ENCODE measurements at places on chromosomes 5 and 9.

DNA sequence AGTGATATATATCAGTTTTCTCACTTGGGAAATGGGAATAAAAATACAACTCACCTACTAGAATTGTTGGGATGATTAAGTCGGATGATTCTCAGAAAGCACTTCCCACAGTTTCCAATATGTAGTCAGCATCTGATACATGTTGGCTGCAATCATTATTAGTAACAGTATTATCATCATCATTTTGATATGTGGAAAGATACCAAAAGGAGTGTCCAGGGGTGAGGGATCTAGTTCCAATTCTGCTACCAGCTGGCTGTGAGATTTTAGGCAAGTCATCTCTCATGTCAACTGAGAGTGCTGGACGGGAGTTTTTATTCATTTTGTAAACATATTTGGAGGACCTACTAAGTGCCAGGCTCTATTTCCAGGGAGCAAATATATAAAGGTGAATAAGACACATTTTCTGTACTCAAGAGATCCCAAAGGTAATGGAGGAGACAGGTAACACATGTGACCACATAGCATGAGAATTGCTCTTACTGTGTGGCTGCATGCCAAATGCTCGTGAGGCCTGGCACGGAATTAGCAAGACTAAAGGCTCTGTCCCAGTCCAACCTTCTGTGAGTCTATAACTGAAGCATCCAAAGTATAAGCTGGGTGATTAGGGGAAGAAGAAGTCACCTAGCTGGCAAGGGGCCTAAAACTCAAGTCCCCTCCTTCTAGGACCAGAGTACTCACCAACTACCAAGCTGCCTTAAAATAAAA, 83.0 kb downstream of the GRIA1 start:
- DNase-seq: no peak

DNA sequence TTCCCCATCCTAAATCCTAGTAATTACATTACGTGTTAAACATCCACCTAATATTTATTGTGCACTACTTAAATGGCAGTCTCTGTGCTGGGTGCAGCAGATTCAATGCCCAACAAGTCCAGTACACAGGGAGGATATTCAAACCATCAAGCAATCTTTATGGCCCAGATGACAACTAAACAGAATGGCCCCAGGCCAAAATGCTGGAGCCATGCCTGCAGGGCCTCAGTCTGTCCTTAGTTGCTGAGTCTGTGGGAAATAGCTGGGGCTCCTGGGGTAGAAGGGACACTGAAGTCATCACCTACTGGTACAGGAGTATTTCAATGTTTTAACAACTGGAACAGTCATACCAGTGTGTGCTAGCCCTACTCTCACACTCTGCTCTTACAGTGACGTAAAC, 153.5 kb downstream of the ZNF608 start:
- DNase-seq: no peak

- DNase-seq: no peak
Measured at GRCh38 chr5:55700745-55701144, 11.4 kb downstream of the SLC38A9 start.

DNA sequence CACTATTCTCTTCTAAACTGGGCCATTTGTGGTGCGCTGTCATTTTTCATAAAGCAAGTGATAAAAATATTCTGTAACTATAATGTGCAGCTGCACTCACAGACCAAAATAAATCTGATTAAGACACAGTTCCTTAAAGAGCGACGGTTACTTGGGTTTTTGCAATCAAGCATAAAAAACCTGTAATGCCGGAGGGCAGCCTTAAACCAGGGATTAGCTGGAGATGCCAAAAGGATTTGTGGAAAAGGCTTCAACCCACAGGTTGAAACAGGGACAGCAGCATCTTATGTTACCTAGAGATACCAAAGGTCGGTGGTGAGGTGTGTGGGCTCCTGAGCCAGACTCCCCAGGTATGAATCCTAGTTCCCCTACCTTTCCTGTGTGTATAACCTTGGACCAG, 49.3 kb downstream of the CTNND2 start:
- DNase-seq: no peak

GRCh38 chr5:118953652-118954005, 34.7 kb downstream of the DTWD2 start:
- no peak for DNase-seq

DNA sequence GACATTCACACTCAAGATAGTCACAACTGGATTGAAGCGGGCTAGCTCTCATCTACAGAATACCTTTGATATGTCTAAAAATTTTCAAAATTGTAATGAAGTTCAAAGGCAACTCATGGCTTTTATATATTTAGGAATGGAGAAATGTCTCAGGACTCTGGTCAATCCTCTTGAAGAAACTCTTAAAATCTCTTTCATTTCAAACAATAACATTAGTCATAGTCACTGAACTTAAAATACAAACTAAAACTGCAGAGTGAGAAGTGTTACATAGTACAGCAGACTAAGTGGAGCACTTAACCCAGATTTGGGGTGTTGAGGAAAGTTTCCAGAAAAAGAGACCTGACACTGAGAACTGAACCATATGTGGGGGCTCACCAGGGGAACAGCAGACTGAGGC, 20.7 kb downstream of the FANCC start:
- no peak for DNase-seq

- DNase-seq: no peak
Measured at GRCh38 chr5:148956477-148957385, 106.1 kb downstream of the SH3TC2 start.

DNA sequence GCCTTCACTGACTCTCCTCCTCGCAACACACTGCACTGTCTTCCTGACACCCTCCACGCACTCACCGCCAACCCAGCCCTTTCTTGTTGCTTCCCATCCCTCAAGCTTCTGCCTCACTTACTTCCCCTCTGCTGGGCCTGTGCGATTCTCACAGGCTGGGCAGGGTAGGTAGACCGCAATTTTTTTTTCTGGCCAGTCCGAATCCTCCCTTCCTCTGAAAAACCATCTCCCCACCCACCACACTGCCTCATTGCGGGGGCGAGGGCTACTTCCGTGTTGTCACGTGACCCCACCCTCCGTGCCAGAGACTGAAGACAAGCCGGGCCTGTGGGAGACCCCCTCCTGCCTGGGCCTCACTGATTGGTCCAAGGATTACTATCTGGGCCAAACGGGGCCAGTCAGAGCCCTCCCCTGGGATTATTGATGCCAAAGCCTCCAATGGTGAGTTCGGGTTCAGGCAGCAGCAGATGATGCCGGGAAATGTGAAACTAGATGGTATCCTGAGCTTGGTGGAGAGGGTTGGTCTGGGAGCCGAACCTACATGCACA, 73.1 kb downstream of the STK10 start:
- no peak for DNase-seq

DNA sequence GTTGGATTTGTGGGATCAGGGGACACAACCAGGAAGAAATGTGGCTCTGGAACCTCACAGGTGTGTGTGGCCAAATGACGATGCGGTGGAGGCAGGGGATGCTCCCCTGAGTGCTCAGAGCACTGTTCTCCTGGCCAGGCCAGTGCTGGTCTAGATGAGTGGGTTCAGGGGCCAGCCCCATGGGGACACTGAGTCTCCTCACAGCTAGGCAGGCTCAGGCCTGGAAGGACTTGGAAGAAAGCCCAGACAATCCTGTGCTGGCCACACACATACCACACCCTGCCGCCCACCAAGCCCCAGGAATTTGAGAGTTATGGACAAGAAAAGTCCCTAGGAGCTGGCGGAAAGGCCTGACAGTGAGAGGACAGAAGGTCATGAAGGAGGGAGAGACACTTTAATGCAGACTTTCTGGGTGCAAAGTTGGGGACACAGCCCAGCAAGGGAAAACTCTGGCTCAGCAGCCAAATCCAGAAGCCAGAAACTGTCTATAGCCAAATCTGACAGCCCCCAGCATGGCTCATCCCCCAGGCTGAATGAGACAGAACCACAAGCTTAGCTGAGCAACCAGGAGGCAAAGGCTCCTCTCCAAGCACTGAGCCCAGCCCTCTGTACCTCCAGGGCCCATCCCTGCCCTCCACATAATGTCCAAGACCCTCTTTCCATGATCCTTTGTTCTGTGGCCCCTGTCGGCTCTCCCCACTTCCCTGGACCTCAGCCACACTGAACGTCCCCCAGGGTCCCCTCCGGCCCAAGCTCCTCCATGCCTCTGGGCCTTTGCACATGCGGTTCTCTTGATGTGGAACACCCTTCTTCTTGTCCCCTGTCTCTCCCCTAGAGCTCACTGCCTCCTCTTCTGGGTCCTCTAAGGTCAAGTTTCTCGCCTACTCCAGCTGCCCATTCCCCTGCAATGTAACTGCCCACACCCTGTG, 22.4 kb downstream of the LHX6 start:
- DNase-seq: no peak

DNA sequence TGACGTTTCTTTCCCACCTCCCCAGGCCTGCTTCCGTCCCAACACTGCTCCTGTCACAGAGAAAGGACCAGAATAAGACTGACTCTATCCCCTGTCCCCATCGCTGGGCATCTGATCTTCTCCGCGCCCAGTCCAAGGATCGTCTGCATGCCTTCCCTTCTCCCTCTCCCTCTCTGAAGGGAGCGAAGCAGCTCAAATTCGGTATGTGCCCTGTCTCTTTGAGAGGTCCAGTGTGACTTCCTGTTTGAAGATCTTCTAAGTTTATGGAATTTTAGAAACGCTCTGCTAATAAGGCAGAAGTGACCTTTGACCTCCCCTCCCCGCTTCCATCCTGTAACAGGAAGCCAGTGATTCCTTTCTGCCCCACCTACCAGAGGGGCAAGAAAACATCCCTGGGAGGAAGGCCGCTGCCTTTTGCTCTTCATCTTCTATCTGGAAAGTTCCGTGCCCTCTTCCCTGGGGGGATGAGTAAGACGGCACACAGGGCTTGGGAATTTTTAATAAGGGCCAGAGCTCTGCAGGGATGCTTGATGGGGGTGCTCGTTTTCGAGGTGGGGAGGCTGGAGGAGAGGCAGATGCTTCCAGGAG, 40.7 kb upstream of the RNU6ATAC start:
- no peak for DNase-seq

DNA sequence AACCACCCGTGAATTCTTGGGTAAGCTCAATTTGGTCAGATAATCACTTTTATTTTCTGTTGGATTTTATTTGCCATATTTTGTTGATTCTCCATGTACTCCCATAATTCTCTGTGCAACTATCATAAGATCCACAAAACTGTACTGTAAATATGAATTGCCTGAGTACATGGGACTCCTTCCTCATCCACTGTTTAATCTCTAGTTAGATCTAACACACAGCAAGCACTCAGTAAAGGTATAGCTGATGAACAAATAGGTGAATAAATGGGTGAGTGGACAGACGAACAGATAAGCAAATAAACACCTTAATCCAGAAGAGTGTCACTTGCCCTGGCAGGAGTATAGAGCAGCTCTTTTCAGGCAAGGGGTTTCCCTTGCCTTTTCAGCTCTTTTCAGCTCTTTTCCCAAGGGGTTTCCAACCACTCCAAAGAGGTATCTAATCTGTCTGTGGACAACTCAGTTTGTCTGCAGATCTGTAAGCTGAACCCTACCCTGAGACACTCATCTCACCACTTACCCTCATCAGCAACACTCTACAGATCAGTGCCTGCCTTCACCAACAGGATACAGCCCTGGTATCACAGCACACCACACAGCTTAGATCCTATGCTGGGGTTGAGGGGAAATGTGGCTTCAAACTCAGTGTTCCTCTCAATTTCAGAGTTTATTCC, 51.2 kb downstream of the SIL1 start:
- DNase-seq: no peak

DNA sequence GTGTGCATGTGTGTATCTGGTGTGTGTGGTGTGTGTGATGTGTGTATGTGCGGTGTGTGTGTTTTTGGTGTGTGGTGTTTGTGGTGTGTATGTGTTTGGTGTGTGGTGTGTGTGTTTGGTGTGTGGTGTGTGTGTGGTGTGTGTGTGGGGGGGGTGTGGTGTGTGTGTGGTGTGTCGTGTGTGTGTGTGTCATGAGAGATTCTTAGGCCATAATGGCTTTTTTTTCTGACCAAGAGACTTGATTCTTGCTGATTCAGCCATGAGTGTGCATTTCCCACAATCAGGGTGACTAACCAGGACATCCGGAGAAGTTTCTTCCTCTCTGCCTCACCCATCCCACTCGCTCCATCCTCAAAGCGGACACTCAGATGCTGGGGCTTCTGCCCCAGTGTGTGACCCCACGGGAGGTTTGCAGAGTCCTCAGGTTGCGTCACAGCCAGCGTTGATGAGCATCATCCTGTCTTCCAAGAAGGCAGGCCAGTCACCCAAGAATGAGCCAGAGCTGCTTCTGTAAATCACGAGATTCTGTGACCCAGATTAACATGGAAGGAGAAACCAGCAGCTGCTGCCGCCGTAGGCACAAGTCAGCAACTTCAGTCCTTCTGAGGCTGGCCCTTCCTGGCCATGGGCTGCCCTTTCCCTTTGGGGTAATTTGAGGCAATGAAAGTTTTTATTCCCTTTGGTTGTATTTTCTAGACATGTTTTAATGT, 12.5 kb upstream of the CTSL start:
- DNase-seq: no peak

DNA sequence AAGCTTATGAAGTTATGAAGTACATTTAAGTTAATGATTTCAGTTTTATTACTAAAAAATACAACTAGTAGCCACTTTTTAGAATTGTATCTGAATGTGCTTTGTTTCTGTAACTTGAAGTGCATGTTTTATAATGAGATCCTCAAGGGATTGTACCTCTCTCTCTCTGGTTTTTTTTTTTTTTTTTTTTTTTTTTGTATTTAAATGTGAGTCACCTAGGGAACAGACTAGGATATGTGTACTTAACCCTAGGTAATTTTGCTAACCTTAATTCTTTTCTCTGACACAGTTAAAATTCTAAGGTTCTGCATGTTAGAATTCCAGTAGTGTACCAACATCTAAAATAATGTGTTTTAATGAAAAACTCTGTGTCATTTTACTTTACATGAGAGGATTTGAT, 59.5 kb downstream of the CDC42SE2 start:
- DNase-seq: no peak

DNA sequence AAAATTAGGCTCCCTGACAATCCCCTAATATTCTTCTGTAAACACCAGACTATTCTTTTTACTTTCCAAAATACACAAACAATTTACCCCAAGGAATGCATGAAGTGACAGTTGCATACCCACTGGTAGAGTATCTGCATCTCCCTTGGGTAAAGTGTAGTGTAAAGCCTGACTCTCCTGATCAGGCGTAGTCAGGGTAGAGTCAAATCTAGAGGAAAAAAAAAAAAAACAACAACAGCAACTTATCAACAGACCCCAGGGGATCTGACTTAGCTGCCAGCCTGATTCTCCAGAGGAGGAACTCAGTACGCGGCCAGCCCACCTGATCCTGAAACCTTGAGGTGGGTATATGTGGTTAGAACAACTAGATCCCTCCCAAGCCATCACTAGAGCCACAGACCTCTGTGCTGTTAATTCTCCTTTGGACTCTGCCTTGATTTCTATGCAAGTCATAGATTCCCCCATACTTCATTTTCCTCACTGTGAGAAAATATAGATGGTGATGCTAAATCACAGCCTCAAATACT, 61.0 kb downstream of the ZNF608 start:
- DNase-seq: no peak

DNA sequence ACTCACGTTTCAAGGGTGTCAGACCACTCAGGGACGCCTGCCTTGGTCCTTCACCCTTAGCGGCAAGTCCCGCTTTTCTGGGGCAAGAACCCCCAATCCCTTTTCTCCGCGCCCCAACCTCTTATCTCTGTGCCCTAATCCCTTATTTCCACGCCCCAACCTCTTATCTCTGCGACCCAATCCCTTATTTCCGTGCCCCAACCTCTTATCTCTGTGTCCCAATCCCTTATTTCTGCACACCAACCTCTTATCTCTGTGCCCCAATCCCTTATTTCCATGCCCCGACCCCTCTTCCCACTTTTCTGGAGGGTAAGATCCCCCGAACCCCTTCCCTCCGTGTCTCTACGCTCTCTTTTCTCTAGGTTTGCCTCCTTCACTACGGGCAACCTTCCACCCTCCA, 139.4 kb downstream of the DAB2IP start:
- no peak for DNase-seq
